Naive thymus-derived CD8-positive, alpha-beta T cell (primary cell): ENCODE measurements at places on chromosomes 7 and 10.

DNA sequence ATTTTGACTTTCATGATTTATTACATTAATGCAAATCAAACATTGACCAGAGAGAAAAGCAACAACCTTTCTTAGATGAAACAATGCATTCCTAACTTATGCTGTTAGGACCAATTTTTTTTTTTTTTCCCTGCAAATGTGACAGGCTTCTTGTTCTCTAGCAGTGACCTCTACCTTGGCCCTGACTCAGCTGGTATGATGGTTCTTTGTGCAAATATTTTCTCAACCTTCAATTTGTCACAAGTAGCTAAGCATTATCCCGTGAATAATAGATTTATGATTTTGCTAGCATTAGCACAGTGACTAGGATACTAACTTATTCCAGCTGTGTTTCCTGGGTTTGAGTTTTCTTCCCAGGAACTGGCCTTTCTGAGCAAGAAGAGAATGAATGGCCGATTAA is 64.9 kb downstream of the PPP1R9A start:
- no peak for DNase-seq

DNA sequence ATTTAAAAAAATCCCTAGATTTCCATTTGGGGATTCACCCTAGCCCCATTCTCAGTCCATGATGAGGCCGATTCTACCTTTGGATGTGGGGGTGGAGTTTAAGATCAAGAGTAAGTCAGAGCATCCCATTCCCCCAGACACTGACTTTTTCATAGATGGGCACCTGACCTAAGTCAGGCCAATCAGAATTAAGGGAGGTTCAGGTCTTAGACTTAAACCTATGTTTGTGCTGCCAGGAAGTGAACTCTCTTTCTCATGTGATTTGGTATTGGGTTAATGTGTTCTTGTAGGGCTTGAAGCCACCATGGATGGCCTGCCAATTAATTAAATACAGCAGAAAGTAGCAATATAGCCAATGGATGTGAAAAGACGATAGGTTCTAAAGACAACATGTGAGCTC is 30.1 kb downstream of the HOXA1 start:
- DNase-seq = no peak

DNA sequence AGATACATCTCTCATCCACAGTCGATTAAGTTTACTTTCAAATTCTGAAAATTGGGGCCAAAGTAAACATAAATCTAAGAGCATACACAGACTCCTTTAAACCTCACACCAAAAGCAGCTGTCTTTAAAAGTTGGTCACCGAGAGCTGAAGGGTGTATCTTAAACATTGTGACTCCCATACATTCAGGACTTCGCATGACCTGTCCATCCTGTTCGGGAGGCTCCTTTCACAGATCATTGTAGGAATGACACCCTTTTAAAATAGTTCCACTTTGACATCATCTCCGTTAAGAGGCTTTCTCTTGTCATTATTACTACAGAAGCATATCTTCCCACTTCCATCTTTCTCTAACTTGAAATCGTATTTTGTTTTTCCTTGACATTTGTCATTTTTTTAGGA is 440.0 kb downstream of the DNAJB9 start:
- no peak for DNase-seq

GRCh38 chr7:70325509-70326101 is 727.3 kb downstream of the AUTS2 start:
- DNase-seq = no peak

DNA sequence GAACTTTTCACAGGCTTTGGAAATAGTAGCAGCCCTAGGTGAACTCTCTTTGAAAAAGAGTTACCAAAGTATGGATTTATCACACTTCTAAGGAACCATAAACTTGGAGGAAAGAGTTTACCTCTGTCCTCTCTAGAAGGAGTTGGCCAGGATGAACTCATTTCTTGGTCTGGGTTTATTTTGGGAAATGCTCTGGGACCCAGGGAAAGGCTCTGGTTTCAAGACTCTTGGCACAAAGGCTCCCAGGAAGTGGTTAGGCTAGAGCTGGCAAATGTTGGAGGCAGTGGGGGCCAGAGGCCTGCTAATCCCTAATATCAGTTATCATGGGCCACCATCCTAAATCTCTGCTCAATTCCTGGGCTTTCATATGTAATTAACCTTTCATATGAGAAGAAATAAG is 36.3 kb upstream of the CDK6 start:
- DNase-seq = no peak

DNA sequence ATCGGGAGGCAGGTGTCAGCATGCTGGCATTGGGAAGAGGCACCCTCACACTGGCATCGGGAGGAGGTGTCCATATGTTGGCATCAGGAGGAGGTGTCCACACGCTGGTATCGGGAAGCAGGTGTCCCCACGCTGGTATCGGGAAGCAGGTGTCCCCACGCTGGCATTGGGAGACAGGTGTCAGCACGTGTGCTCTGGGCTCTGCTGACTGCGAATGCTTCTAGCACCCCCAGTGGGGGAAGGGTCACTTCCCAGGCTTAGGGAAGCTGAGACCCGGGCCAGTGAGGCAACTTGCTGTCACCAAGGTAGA is 92.5 kb upstream of the IKZF1 start:
- DNase-seq = no peak

DNA sequence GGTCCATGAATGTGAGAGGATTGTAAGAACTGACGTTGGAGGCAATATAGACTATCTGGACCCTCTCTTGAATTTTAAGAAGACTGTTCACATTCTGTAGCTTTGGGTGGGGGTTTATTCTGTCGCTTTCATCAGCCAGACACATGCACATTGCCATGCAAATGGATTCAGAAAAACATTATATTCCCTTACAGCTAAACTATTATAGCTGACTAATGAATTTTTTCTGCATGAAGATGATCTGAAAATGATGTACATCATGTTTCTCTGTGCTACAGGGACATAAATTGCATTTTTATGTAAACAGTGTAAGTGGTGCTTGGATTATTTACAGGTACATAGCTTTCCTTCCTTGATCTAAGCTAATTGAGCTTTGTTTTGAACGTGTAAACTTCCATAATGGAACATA is 1.5 kb downstream of the MET start:
- DNase-seq = no peak

GRCh38 chr7:40003597-40003996 is 53.5 kb downstream of the CDK13 start:
- no peak for DNase-seq

GRCh38 chr7:157276731-157277562 is 59.9 kb upstream of the DNAJB6 start:
- no peak for DNase-seq

DNA sequence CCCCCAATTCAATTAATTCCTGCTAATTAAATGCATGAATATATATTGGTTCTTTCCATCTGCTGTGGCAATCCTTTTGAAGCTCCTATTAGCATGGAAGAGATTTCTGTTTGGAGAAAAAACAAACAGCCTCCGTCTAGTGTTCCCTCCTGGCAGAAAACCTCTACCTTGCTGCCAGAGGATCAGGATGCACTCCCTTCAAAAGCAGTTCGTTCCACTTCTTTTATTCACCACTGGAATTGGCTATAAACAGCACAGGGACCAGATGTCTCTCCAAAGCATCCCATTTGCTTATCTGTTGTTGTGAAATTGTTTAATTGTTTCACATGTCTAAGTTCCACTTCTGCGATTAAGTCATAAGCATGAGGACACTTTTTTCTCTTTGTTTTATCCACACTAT is 77.8 kb upstream of the PTN start:
- DNase-seq = no peak

- no peak for DNase-seq
Measured at GRCh38 chr10:99966306-99966705, 43.4 kb downstream of the DNMBP start.

DNA sequence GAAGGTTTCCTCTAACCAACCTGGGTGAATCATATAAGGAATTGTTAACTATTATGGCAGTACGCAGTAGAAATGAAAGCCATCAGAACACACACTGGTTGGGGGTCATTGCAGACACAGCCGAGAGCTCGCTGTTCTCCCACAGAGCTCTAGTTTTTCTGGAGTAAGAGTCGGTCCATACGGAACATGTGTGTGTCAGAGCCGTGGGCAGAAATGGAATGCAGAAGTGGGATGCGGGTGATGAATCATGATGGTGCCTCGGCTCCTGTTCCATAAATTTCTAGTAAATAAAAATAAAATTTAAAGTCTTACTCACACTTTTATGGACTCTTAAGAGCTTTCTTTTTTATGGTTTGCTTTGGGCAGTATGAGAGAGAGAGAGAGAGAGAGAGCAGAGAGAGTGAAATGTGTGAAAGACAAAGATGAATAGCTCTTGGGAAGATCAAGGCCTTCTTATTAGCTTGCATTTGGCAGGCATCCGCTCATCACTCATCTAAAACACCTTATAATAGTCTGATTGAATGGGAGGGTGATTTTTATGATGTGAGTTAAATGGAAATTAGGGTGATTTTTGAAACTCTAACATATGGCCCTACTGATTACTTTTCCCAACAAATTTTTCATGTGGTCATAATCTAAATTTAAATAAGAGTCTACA is 98.8 kb upstream of the PFKP start:
- DNase-seq = no peak

DNA sequence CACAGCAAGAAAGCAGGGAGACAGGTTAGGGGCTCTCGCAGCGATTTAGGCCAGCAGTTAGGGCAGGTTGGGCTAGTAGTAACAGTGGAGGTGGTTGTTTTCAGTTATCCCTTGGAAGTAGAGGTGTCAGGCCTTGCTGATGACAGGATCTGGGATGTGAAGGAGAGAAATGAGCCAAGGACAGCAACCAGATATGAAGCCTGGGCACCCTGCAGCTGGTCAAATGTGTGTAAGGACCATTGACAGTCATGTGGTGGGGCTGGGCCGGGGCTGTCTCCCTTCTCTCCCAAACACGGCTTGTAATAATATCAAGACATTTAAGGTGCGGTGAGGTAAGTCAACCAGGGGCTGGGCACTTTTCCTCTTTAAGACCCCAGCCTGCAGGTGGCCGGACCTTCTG is 112.5 kb upstream of the IGFBP3 start:
- DNase-seq = no peak

DNA sequence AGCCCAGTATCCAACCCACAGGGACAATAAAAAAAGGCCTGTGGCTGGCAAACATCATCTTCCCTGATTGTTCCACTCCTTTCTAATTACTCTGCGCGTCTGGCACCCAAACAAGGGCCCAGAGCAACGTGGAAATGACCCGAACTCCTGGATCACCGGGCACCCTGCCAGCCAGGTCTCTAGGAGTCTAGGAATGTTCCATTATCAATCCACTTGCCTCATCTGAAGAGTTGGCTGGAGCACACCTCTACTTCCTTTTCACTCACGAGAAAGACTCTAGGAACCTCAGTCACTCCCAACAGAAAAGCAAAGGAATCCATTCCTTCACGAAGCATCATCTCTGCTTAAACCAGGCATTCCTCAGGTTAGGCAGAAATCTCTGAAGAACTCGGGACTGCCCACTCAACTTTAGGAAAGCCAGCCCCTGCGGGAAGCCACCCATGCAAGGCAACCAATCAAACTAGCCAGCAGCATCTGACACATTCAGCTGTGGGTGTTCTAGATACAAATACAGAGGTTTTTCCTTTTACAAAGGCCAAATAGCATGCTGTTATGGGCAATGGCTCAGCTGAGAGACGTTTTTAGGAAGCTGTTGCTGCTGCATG is 37.7 kb downstream of the ATXN7L1 start:
- no peak for DNase-seq

GRCh38 chr7:84271543-84271942 is 77.0 kb upstream of the SEMA3A start:
- no peak for DNase-seq

- DNase-seq = peak; percentile 21
Measured at GRCh38 chr7:74217455-74218342, 7.9 kb downstream of the LAT2 start.

DNA sequence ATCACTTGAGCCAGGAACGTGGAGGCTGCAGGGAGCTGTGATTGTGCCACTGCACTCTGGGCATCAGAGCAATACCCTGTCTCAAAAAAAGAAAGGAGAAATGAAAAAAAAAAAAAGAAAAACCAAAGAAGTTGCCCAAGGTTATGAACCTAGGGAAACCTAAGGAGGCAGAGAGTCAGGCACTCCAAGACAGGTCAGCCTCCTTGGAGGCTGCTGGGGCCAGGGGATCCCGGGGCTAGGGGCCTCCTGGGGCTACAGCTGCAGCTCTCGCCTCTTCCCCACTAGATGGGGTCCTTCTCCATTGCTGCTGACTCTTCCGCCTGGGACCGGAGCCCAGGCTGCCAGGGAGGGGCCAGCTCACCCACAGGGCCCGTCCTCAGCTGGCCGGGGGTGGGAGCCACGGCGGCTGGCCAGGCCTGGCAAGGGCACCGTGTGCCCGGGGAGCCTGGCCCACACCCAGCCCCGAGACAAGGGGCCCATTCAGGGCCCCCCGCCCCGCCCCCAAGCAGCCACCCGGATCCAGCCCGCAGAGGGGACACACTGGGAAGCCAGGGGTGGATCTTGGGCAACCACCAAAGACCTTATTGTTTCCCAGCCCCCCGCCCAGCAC is 1.7 kb upstream of the SPACDR start:
- no peak for DNase-seq

GRCh38 chr10:72689660-72690059 is 2.3 kb upstream of the MCU start:
- DNase-seq = no peak

DNA sequence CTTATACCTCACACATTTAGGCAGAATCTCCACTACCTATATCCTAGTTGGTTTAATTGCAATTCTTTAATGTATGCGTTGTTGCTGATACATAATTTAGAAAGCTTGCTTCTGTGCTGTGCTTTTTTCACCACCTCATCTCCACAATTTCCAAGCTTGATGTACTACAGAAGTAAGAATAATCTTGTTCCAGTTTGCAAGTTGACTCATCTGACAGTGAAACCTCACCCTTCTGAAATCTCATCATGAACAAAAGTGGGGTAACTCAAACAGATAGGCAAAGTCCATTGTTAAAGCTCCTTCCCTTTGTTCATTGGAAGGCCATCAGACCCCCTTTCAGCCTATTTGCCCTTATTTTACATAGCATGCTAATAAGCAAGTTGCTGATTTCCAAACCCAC is 13.6 kb downstream of the EIF4EBP2 start:
- no peak for DNase-seq

DNA sequence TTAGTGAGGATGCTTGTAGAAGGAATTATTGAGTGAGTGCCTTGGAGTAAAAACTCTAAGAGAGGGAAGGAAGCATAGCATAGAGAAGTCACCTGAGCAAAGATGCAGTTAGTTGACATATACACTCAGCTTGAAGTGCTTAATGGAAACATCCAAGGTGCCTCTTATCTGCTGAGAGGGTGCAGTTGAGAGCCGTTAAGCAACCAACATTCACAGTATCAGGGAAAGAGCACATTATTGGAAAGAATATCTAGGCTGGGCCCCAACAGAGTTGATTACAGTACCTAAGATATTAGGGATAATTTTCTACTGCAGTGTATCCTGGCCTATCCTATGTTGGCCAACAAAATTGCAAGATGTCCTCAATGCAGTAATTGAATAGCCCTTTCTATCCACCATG is 302.0 kb downstream of the ETV1 start:
- DNase-seq = no peak

DNA sequence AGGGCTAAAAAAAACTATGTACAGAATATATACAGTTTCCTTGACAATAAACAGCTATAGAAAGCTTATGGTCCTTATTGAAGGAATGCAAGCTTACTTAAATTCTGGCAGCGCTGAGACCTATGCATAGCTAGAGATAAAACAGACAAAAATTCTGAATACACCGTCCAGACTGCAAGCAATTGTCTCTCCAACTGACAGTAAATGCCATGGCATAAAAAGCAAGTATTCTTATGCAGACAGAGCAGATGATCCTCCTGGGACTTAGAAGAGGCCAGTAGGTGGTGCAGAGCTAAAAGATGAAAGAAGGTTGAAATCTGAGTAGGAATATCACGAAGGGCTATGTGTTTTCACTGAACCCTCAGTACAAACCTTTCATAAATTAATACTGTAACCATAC is 157.0 kb upstream of the CACNA2D1 start:
- no peak for DNase-seq

GRCh38 chr7:18889436-18889835 is 228.0 kb downstream of the TWIST1 start:
- DNase-seq = no peak
